ENCODE measurements at places on chromosomes 5 and 9.

GRCh38 chr9:107176436-107177151, 106.5 kb upstream of the RAD23B start:
- ATAC-seq = no peak

- peak; percentile 53 for ATAC-seq
Observed at GRCh38 chr9:86282979-86283535, 719 bp upstream of the ISCA1 start.

DNA sequence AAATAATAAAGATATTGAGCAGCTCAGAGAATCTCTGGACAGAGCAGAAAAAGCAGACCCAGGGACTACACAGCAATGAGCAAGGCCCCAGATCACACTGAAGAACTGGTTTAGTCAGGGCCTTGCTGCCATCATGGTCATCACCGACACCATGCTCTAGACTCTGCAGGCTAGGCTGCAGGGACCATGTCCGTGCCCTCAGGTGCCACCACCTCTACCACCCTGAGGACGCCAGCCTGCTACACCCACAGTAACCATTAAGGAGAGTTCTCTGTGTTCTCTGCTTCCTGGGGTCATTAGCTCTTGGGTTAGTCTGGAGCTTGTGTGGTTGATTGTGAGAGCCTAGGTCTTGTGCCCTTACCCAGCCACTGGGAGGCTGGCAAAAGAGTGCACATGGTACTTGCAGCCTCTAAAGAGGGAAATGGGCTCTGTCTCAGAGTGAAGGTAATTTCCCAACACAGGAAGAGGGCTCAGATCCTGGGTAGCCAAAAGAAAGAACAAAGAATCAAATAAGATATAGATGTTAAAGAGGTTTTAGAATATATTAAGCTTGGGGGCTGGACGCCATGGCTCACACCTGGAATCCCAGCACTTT, 31.9 kb upstream of the JADE2 start:
- no peak for ATAC-seq

- no peak for ATAC-seq
Observed at GRCh38 chr5:80041527-80041926, 6.4 kb downstream of the THBS4 start.

GRCh38 chr5:115626445-115626823, 598 bp upstream of the TMED7 start:
- peak; percentile 45 for ATAC-seq

GRCh38 chr5:531101-531748, 7.0 kb upstream of the SLC9A3 start:
- no peak for ATAC-seq

DNA sequence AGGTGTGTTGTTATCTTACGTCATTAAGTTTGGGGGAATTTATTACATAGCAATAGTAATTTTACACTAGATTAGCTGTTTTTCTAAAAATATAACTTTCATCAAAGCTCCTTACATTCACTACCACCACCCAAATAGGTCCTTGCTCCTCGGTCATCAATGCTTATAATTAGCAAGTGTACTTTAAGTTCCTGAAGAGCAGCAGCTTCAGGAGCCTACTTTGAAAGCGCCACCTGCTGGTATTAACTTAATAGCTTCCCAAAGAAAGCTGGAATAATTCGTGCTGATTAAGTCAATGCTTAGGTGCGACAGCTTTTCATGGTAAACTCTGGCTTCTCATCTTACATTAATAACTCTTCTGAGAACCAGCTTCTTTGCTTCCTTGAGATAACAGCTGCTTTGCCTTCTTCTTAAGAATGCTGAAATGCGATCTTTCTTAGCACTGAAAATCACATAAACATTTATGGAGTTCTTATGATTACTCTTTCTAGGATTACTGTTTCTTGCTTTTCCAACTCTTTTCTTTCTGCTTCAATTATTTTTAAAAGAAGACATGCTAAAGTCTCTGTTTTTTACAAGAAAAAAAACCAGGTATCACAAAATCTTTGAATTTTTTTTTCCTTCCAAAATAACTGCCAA, 10.0 kb upstream of the C5 start:
- peak; percentile 77 for ATAC-seq

GRCh38 chr5:54794135-54794975, 191.0 kb downstream of the ESM1 start:
- ATAC-seq = no peak

Measured in SK-N-SH treated with all-trans-retinoic acid at 6 μM for 48 hours (cell line).